ENCODE measurements at places on chromosomes 12 and 14.

- DNase-seq = no peak
These were observed 28.8 kb upstream of the IGF1 start for GRCh38 chr12:102509123-102509626.

GRCh38 chr14:55780156-55780946 lies 200.3 kb downstream of the KTN1 start:
- no peak for DNase-seq

- peak; percentile 67 for DNase-seq
These were observed 494 bp downstream of the TMTC3 start for GRCh38 chr12:88142610-88142991.

GRCh38 chr14:104054222-104054905 lies 31.1 kb upstream of the ASPG start:
- DNase-seq = no peak

DNA sequence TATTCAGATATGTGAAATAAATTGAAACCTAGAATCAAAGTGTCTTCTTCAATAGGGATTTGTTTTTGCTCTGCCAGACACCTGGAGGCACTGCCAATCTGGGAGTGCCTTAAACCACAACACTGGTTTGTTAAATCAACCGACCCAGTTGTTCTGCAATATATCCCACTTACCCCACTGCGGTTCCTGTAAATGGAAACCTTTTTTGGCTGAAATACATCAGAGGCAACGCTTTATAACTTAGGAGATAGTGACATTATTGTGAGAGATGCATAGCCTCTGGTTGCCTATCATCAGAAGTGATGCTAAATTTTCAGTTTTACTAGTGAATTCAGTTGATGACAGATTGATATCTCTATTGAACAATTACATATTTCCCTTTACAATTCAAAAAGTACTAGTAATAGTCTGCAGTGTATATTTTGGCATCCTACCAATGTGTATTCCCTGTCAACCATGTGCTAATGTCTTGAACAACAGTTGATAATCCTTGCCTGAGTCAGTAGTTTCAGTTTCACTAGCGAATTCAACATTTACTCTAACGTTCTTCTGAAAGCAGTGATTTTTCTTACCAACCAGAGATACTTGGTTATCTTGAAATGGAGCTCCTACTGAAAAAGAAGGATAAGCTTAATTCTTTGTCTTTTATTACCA lies 30.5 kb downstream of the PPP2R5C start:
- no peak for DNase-seq

GRCh38 chr14:69701857-69702256 lies 65.1 kb upstream of the SRSF5 start:
- DNase-seq = no peak

- DNase-seq = no peak
These were observed 2.5 kb downstream of the CD163 start for GRCh38 chr12:7501031-7501588.

DNA sequence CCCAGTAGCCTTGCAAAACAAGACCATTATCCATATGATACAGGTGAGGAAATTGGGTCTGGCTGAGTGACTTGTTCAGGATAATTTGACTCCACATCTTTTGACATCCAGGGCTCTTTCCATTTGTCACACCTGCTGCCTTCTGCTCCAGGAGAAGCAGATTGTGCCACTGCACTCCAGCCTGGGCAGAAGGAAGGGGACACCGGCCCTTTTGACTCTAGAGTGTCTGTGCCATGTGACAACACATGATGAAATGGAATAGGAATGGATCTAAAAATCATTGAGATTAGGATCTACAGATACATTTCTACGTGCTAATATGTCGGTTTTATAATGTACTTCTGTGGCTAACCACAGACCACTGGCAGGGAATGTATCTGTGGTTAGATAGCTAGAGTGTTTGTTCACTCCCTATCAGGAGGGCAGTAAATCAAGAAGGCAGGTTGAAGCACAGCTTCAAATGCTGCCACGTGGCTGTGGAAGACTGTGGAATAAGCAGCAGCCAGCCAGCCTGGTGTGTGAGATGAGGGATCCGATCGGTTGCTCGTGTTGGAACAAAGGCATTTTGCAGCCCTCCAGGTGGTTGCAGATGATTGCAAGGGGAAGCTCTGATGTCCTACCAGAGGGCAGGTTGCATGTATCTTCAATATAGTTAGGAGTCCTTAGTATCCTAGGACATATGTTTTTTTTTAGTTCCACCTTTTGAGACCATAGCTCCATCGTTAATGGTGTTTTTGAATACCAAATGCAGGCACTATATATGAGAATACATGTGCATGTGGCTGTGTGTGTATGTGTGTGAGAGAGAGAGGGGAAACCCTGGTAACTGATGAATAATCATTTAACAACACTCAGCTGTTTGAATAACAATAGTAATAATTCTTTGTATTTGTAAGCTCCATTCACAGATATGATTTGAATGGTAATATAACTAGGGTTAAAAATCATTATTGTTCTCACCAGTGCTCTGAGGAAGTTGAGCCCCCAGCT lies 28.6 kb downstream of the EML1 start:
- DNase-seq = no peak

GRCh38 chr14:87185961-87186560 lies 806.9 kb downstream of the GALC start:
- no peak for DNase-seq

GRCh38 chr14:34355584-34356263 lies 106.3 kb downstream of the SPTSSA start:
- DNase-seq = no peak

DNA sequence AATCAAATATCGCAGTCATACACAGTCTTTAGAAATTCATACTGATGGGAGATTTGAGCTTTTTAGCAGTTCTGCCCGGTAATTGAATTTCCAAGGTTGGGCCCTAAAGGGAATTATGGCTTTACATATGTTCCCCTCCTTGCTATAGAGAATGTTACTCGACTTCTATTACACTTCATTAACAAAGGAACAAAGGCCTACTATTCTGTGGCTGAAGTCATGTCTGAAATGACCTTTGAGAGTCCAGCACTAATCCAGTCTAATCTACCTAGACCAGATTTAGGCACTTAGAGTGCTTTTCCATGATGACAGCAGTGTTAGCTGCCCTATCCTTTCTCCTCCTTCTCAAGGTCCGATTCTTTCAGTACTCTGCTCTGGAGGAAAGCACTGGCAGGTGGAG lies 305.3 kb downstream of the MED13L start:
- no peak for DNase-seq

- no peak for DNase-seq
These were observed 170.8 kb downstream of the EGLN3 start for GRCh38 chr14:33780035-33780434.

- no peak for DNase-seq
These were observed 4.7 kb downstream of the DYNLL1 start for GRCh38 chr12:120500581-120500980.

- no peak for DNase-seq
These were observed 131.0 kb upstream of the SRRM4 start for GRCh38 chr12:118850244-118850825.

GRCh38 chr12:25293653-25294052 lies 42.9 kb upstream of the KRAS start:
- DNase-seq = no peak

All from upper lobe of right lung (tissue), 1 donor.